ENCODE measurements at places on chromosomes 3 and 15.

DNA sequence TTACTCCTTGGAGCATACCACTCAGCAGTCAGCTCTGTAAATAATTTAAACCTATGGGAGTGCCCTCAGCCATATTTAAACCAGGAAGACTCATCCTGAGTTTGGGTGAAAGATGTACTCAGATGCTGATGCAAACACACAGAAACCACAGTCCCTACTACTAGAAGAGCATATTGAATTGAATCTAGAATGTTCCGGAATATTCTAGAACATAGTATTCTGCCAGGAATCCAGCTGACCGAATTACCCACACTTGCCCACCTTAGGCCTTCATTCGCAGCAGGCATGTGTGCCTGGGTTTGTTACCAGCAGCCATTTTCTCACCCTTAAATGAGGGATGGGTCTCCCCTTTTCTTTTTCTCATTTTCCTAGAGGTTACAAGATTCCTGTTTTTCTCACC, 202.4 kb upstream of the ICE2 start:
- no peak for DNase-seq

DNA sequence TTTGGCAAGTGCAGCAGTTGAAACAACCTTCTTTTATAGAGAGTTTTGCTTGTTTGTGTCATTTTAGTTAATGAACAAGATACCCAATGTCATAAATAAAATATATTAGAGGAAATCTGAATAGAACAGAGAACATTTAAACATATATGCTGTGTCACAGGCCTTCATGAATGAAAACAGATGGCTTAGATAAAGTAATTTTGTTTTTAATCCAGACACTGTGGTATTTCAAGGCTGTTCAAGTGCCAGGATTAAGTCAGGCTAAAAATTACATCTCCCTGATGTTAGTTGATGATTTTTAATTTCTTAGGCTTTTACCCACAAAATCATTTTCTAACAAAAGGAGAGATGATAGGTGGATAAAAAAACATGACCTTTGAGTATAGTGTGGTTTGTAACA, 4.9 kb upstream of the ACKR4 start:
- DNase-seq: no peak

DNA sequence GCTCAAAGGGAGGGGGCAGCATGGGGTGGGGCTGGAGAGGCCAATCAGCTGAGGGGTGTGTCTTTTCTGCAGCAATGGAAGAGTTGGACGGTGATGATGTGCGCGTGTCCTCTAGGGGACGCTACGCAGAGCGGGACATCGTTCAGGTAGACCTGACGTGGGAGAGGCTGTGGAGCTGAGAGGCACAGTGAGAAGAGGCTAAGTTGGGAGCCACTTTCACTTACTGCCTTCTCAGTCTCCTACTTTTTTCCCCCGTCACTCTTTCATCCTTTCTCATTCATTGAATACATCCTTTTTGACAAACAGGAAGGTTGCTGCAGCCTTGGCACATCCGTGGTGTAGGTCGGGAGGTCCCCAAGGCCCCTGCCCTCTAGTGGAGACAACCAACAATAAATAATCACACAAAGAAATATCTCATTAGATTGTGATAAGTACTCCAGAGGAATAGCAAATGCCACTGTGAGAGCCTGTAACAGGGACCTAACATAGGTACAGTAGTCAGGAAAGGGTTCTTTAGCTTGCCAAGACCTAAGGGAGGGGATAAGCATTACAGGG, 4.4 kb upstream of the BRPF1 start:
- DNase-seq: peak; percentile 75

GRCh38 chr3:32017286-32017685, 35.7 kb downstream of the ZNF860 start:
- no peak for DNase-seq

GRCh38 chr3:5305684-5305989, 118.1 kb downstream of the EDEM1 start:
- no peak for DNase-seq

GRCh38 chr15:64856429-64857145, 14.9 kb downstream of the PLEKHO2 start:
- DNase-seq: no peak

DNA sequence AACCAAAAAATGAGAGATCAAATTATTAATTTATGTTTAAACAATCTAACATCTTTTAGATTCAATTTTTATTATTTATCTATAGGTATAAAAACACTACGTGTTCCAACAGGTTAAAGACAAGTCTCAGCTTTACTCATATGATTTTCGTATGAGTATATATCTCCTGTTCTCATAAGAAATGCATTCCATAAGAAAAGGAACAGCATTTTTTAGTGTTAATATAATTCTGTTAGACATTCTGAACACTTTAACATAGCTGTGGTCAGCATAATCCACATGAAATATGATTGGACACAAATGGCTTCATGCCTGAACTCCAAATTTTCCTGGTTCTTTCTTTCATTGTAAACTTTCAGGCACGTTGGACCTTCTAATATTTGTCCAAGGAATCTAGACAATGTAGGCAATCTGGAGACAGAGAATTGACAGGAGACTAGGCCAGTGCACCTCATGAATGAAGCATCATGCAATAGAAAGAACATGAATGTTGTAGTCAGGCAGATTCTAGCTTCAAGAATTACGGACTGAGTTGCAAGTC, 1122.0 kb upstream of the ALCAM start:
- DNase-seq: no peak

GRCh38 chr3:13282358-13282985, 137.7 kb downstream of the NUP210 start:
- no peak for DNase-seq

DNA sequence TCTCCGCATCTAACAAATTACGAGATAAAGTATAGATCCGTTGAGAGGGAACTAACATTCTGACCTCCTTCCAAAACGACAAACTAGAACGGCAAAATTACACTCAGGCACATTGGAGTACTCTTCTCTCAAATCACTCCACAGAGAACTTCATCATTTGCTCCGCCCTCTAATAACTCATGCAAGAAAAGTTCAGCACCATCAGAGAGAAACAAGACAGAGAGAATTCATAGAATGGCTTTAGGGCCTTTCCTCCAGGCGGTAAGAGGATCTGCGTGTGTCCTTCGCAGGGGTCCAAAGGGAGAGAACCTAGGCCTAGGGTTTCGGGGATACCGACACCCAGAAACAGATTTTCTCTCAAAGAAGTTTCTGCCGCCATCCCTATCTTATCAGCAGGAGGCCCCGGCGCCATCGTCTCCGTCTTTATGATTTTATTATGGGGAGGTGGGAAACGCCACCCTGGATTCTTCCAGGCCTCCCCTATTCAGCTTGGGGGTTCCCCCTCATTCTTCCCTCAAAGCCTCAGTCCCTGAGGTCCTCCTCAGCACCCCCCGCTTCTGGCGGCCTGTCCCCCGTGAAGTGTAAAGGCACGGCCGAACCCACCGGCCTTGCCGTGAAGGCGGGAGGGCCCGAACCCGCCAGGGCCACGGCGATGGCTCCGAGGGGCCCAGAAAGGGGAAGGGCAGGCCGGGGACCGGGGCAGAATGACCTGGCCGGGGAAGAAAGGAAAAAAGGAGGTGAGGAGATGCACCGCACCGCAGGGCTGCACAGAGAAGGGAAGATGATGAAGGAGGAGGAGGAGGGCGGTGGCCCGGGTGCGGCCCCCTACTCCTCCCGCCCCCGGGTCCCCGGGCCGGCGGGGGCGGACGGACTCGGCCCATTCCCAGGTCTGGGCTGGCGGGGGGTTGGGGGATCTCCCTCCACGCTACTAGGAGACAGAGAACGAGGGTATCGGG, 768 bp downstream of the UBXN7 start:
- peak; percentile 41 for DNase-seq

GRCh38 chr15:34252545-34252944, 27.7 kb downstream of the EMC4 start:
- DNase-seq: no peak

GRCh38 chr15:90561344-90562244, 31.9 kb downstream of the CRTC3 start:
- peak; percentile 75 for DNase-seq

DNA sequence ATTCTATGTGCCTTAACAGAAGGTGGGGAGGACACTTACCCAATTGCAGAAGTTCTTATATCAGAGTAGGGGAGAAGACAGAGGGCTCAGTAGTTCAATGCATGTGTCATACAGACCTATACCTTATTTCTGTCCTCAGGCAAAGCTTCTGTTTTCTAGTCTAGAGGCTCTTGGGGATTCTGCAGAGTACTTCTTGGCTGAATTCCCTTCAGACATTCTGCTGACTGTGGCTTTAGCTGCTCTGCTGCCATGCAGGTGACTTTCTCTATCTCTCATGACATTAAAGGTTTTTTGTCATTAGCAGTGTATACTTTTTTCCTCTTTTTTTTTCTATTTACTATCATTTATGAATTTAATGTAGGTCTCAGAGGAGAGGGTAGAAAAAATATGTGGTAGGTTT, 172.8 kb upstream of the PLSCR5 start:
- no peak for DNase-seq

GRCh38 chr3:32613183-32613582, 42.5 kb upstream of the DYNC1LI1 start:
- DNase-seq: no peak

- DNase-seq: no peak
Measured at GRCh38 chr3:10772271-10773161, 43.5 kb upstream of the SLC6A11 start.

GRCh38 chr3:62502315-62503300, 129.3 kb upstream of the FEZF2 start:
- no peak for DNase-seq

- DNase-seq: no peak
Measured at GRCh38 chr3:173009410-173009809, 131.6 kb downstream of the SPATA16 start.

- DNase-seq: peak; percentile 41
Measured at GRCh38 chr15:64092864-64093626, 593 bp downstream of the CIAO2A start.

DNA sequence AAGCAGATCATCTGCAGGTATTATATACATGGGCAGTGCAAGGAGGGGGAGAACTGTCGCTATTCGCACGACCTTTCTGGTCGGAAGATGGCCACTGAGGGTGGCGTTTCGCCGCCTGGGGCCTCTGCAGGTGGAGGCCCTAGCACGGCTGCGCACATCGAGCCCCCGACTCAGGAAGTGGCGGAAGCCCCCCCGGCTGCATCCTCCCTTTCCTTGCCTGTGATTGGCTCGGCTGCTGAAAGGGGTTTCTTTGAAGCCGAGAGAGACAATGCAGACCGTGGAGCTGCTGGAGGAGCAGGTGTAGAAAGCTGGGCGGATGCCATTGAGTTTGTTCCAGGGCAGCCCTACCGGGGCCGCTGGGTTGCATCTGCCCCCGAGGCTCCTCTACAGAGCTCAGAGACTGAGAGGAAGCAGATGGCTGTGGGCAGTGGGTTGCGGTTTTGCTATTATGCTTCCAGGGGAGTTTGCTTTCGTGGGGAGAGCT, 639 bp downstream of the MKRN3 start:
- peak; percentile 36 for DNase-seq

DNA sequence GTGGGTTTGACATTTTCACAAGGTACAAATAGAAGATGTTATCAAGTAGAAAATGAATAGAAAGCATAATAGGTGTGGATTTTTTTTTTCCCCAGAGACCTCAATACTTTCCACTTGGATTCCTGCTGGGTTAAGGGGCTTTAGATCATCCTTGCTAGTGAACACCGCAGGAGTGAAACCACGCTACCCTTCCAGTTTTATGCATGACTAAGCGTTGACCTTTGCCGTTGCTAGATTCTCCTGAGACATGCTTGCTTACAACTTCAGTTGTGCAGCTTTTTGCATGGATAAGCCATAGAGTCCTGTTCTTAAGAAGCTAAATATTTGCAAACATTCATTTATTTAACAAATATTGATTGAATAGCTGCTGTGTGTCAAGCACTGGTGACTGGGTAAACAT, 299.7 kb upstream of the LMCD1 start:
- no peak for DNase-seq

DNA sequence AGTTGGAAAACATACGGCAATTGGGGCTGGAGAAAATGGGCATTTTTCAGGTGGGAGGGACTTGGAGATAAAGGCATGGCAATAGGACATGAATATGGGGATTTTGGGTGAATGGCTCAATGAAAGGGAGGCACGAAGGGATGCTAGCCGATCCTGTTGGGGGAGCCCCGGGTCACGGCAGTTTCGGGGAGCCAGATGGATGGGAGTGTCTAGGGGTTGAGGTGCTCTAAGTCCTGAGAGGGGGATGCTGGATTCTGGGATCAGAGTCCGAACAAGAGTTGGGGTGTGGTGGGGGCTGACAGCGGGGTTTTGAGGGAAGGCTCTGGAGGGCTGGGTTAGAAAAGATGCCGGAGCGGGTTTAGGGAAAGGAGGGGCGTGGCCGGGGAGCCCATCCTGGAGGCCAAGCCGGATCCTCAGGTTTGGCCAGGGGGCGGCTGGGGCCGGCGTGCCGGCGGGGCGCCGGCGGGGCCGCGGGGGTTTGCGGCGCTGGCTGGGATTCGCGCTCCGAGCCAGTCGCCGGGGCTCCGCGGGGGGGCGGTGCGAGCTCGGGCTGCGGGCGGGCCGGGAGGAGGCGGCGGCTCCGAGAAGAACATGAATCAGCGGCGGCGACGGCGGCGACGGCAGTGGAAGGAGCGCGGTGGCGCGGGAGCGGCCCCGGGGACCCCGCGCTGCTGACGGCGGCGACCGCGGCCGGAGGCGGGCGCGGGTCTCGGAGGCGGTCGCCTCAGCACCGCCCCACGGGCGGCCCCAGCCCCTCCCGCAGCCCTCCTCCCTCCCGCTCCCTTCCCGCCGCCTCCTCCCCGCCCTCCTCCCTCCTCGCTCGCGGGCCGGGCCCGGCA, at the start of gene TYRO3:
TSS of gene TYRO3 (plus strand) at position 813 of the 839 bp plus-strand sequence. CDS start 46 bp downstream, outside the sequence.
- DNase-seq: peak; percentile 68

DNA sequence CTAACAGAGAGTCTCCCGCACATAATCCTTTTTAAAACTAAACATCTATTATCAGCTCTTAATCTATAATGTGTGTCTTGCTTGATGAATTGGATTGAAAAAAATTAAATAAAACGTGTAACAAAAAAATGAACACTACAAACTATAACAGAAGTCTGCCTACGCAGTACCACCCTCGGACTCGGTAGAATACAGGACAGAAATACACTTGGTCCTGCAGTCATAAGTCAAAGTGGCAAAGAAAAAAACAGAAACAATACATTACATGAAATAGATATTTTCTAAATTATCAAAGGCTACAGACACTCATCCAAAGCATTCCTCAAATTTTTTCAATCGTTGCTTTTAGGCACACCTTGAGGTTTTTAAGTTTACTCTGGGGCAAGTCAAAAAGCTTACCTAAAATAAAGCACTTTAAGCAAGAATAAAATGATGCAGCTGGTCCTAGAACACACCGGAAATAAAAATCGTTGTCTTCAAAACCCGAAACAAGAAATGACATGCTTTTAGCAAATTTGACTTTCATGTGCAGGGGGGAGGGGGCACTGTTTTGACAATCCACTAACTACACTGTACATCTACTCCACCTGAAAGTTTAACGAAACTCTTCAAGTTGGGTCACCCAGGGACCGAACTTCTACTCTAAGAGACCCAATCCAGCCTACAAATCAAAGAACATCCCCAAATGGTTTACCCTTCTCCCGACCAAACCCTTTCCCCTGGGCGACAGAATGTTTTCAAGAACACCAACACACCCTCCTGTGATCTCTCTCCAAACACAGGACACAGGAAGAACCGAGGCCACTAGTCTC, 1.3 kb downstream of the ADAM10 start:
- peak; percentile 43 for DNase-seq

GRCh38 chr3:141448606-141449220, 38.1 kb upstream of the RASA2 start:
- DNase-seq: no peak

Data from CD4-positive, alpha-beta T cell treated with Interleukin-21 for 1 hour (primary cell).